ENCODE measurements at places on chromosomes 4 and X. TPM values are rescaled to one million over a fixed set of nuclear protein-coding genes. Genes with fewer than 3 reads are reported as not detected.

SLC2A9 gene
- 2.1 TPM for total RNA-seq

SSX2 gene
- not detected for total RNA-seq

CXCL1 gene
- total RNA-seq: 80.9 TPM

FRMPD4 gene
- 2.1 TPM for total RNA-seq

PPARGC1A gene
- 0.38 TPM for total RNA-seq

PLXNB3 gene
- total RNA-seq: 4.2 TPM

TLR10 gene
- total RNA-seq: not detected

C4orf51 gene
- not detected for total RNA-seq

GLUD2 gene
- total RNA-seq: 1.1 TPM

NXF2B gene
- not detected for total RNA-seq

SH3RF1 gene
- total RNA-seq: 58.1 TPM

VCX2 gene
- total RNA-seq: 0.19 TPM

ADGRL3 gene
- 14.1 TPM for total RNA-seq

MSX1 gene
- total RNA-seq: 0.56 TPM

SNX12 gene
- 62.9 TPM for total RNA-seq

SSX3 gene
- total RNA-seq: not detected

LEF1 gene
- 0.28 TPM for total RNA-seq

CLTRN gene
- total RNA-seq: under 0.01 TPM

RIPPLY1 gene
- total RNA-seq: not detected

IBSP gene
- 0.19 TPM for total RNA-seq

CENPVL1 gene
- total RNA-seq: not detected

BGN gene
- total RNA-seq: 43.9 TPM

NWD2 gene
- not detected for total RNA-seq

NLGN4X gene
- total RNA-seq: under 0.01 TPM

ETDA gene
- total RNA-seq: not detected

ITIH6 gene
- total RNA-seq: not detected

OTC gene
- not detected for total RNA-seq

OTUD6A gene
- total RNA-seq: not detected

CSAG2 gene
- total RNA-seq: not detected

AFM gene
- total RNA-seq: not detected

SASH3 gene
- total RNA-seq: not detected

GAGE12H gene
- not detected for total RNA-seq

TRAM1L1 gene
- 3.3 TPM for total RNA-seq

AFF2 gene
- 0.56 TPM for total RNA-seq

TKTL1 gene
- not detected for total RNA-seq

TMEM144 gene
- 9.9 TPM for total RNA-seq

PCDH18 gene
- total RNA-seq: 47.0 TPM

ARHGAP24 gene
- total RNA-seq: 42.6 TPM

PNMA6F gene
- total RNA-seq: not detected

PUDP gene
- total RNA-seq: 3.9 TPM

SUPT20HL2 gene
- not detected for total RNA-seq

SPANXA2 gene
- not detected for total RNA-seq

USP46 gene
- total RNA-seq: 14.1 TPM

BDH2 gene
- total RNA-seq: 33.5 TPM

UGT2B17 gene
- total RNA-seq: not detected

FTHL17 gene
- total RNA-seq: not detected

SMR3B gene
- not detected for total RNA-seq

GAGE2A gene
- total RNA-seq: not detected

GPC3 gene
- total RNA-seq: 0.19 TPM

NIPAL1 gene
- total RNA-seq: 2.9 TPM
